ENCODE measurements at places on chromosomes 2 and 18. TPM values are rescaled to one million over a fixed set of nuclear protein-coding genes. Genes with fewer than 3 reads are reported as not detected.

The CERKL gene
- total RNA-seq = not detected

The POMC gene
- 0.66 TPM for total RNA-seq

The MERTK gene
- total RNA-seq = 17.3 TPM

The SYT4 gene
- not detected for total RNA-seq

The NETO1 gene
- not detected for total RNA-seq

The RAB27B gene
- 3.5 TPM for total RNA-seq

The RGPD4 gene
- not detected for total RNA-seq

The DLGAP1 gene
- total RNA-seq = 0.09 TPM

The MC5R gene
- total RNA-seq = not detected

The HJURP gene
- total RNA-seq = 19.0 TPM

The TNFRSF11A gene
- 3.1 TPM for total RNA-seq

The ACADL gene
- not detected for total RNA-seq

The OR6B2 gene
- not detected for total RNA-seq

The ATOH8 gene
- total RNA-seq = 3.9 TPM

The RFTN2 gene
- 3.8 TPM for total RNA-seq

The RIT2 gene
- not detected for total RNA-seq

The STRADB gene
- total RNA-seq = 26.5 TPM

The SPP2 gene
- not detected for total RNA-seq

The ERBB4 gene
- total RNA-seq = under 0.01 TPM

The CCDC141 gene
- not detected for total RNA-seq

The RALBP1 gene
- 69.5 TPM for total RNA-seq

The METTL5 gene
- total RNA-seq = 54.0 TPM

The ATP9B gene
- total RNA-seq = 23.5 TPM

The LRATD1 gene
- 0.27 TPM for total RNA-seq

The HOXD11 gene
- total RNA-seq = not detected

The LYG2 gene
- total RNA-seq = not detected

All from endothelial cell of coronary artery (primary cell).